AG09319 (cell line): ENCODE measurements at places on chromosomes 16 and 17.

GRCh38 chr17:13647543-13648021 is 45.9 kb upstream of the HS3ST3A1 start:
- DNase-seq, result peak; percentile 12

- DNase-seq, result peak; percentile 63
Observed at GRCh38 chr16:85330694-85331188, 218.5 kb upstream of the CIBAR2 start.

DNA sequence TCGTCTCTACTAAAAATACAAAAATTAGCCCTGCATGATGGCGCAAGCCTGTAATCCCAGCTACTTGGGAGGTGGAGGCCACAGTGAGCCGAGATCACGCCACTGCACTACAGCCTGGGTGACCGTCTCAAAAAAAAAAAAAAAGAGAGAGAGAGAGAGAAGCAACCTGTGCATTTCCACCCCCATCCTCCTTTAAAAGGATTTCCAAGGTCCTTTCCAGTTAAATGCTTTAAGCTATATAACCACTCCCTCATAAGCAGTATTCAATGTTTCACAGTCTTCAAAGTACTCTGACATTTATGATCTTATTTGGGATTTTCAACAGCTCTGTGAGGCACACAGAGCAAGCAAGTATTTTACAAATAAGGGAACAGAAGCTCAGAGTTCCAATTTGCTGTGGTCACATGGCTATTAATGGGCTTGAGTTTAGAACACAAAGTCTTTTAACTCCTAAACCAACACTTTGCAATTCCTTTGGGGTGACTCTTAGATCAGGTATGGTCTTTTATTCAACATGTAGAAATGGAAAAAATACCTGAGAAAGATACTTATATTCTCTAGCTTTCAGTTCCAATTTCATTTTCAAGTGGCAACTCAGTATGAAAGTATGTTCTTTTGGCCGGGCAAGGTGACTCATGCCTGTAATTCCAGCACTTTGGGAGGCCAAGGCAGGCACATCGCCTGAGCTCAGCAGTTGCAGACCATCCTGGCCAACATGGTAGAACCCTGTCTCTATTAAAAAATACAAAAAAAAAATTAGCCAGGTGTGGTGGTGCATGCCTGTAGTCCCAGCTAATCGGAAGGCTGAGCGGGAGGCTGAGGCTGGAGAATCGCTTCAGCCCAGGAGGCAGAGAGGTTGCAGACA is 31.3 kb downstream of the SPOP start:
- DNase-seq, result no peak

DNA sequence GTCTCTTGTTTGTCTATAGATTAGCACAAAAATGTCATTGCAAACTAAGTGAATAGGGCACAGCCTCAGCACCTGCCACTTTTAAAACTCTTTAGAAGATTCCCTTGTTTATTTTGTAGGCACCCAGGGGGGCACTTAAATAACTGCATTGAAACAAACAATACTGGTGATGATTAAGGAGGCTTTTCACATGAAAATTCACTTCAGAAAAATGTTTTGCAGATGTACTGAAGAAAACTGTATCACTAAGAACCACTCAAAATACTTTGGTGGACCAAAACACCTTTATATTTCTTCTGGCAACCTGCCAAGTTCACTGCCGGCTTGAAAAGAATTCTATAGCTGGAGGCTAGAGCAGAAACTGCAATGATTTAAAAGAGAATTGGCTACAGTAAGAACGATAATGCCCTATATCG is 281.5 kb downstream of the TOX3 start:
- no peak for DNase-seq

- no peak for DNase-seq
Observed at GRCh38 chr17:51050291-51051033, 70.2 kb downstream of the SPAG9 start.

DNA sequence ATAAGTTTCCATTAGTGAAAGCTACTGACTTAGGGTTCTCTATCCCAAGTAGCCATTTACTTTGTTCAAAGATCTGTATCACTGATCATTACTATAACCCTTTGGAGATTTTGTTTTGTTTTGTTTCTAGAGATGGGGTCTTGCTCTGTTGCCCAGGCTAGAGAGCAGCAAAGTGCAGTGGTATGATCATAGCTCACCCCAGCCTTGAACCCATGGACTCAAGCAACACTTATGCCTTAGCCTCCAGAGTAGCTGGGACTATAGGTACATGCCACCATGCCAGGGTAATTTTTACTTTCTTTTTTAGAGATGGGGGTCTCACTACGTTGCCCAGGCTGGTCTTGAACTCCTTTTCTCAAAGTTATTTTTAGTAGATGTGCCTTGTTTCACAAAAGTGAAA is 154.7 kb downstream of the KCNJ2 start:
- no peak for DNase-seq

GRCh38 chr17:66667491-66668030 is 167.4 kb upstream of the CACNG5 start:
- DNase-seq, result no peak

DNA sequence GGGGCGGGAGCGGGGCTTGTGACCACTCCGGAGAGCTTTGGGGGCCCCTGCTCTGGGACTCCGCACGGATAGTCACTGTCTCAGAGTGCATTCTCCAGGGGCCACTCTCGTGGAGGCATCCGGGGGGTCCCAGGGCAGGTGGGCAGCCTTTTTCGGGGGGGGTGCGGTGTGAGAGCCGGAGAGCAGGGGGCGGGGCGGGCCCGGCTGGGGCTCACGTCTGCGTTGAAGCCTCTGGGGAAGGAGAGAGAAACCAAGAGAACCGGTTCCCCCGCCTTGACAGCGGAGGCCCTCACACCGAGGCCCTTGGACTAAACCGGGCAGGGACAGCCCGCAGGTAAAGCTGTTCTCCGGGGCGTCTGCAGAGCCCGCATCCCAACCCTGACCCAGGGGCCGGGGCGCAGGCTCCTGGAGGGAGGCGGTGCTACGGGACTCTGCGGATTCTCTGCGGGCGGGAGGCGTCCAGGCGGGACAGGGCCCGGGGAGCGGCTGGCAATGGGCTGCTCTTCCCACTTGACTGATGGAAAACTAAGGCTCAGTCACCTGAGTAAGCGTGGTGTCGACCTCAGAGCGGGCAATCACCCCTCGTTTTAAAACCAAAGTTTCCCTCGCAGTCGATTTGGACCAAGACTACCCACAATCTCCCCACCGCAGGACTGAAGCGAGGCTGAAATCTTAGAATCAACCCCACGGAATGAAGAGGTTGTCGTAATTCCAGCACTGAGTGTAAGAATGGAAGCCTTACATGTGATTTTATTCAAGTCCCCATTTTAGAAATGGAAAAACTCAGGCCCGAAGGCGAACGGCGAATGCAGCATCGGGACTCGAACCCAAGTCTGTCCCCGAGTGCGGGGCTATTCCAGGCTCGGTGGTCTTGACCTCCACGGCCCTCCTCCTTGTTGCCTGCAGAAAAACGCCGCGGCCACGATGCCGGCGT is 49.6 kb upstream of the AMZ2 start:
- DNase-seq, result no peak
